ENCODE measurements at places on chromosomes 3 and 15. TPM values are rescaled to one million over a fixed set of nuclear protein-coding genes. Genes with fewer than 3 reads are reported as not detected.

Gene CHSY1
- total RNA-seq: 22.8 TPM

Gene LYSMD4
- total RNA-seq: 15.5 TPM

Gene FBXO40
- total RNA-seq: not detected

Gene FEZF2
- 12.2 TPM for total RNA-seq
